ENCODE measurements at places on chromosomes 1 and 21. TPM values are rescaled to one million over a fixed set of nuclear protein-coding genes. Genes with fewer than 3 reads are reported as not detected.

The HOOK1 gene
- total RNA-seq: 0.94 TPM

The CD48 gene
- total RNA-seq: 6.2 TPM

The C1orf87 gene
- not detected for total RNA-seq

The VANGL2 gene
- 0.94 TPM for total RNA-seq

The RUNX1 gene
- total RNA-seq: 33.5 TPM

The ANKRD34A gene
- total RNA-seq: 0.56 TPM

The LCE1D gene
- total RNA-seq: not detected

The LRRC38 gene
- not detected for total RNA-seq

The ZNF593 gene
- total RNA-seq: 35.9 TPM

The OR2T35 gene
- not detected for total RNA-seq

The LCE1A gene
- not detected for total RNA-seq

The NFASC gene
- 10.3 TPM for total RNA-seq

The CR1 gene
- 23.0 TPM for total RNA-seq

The RXFP4 gene
- total RNA-seq: not detected

The KRTAP19-5 gene
- total RNA-seq: not detected

The FCGR3A gene
- total RNA-seq: 44.3 TPM

The SLAMF9 gene
- total RNA-seq: 0.56 TPM

The FCER1G gene
- 96.3 TPM for total RNA-seq

The ERG gene
- total RNA-seq: 10.7 TPM

The IGSF3 gene
- total RNA-seq: 2.6 TPM

The MYCL gene
- total RNA-seq: not detected

The LRRC53 gene
- total RNA-seq: not detected

The AIM2 gene
- 1.5 TPM for total RNA-seq

The DNALI1 gene
- 5.6 TPM for total RNA-seq

The CSMD2 gene
- not detected for total RNA-seq

Measured in omental fat pad (tissue), 4 donors.